ENCODE measurements at places on chromosomes 6 and 20. TPM values are rescaled to one million over a fixed set of nuclear protein-coding genes. Genes with fewer than 3 reads are reported as not detected.

Gene GCNT2
- 54.3 TPM for total RNA-seq

DNA sequence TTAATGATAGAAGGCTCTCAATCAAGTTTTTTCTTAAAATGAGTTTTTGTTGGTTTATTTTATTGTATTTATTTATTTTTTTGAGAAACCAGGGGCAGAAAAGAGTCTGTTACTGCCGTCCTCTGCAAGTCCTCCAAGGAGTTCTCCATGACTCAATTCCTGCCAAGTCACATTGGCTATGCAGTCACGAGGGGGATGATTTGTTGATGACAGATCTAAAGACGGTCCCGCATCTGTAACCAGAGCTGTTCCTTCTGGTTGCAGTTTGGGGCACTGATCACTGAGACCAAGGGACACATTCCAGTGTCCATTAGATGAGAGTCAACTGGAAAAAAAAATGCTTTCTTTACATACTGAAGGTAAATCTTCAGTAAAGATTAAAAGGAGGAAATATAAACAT, 13.9 kb upstream of the TSHZ2 start:
- H3K27me3 ChIP-seq: no peaks in the 10 kb centered on the region
- no peak overlapping the region for H3K27ac ChIP-seq
- no peaks in the 10 kb centered on the region for H3K36me3 ChIP-seq
- H3K4me3 ChIP-seq: no peak overlapping the region
- no peaks in the 10 kb centered on the region for H3K4me1 ChIP-seq

DNA sequence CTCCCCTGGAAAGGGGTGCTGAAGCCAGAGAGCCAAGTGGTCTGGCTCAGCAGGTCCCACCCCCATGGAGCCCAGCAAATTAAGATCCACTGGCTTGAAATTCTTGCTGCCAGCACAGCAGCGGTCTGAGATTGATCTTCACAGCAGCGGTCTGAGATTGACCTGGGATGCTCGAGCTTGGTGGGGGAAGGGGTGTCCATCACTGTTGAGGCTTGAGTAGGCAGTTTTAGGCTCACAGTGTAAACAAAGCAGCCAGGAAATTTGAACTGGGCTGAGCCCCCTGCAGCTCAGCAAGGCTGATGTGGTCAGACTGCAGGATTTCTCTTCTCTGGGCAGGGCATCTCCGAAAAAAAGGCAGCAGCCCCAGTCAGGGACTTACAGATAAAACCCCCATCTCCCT, 41.3 kb upstream of the B3GAT2 start:
- H3K27ac ChIP-seq: no peak overlapping the region
- no peak for DNase-seq
- no peak overlapping the region for H3K4me3 ChIP-seq
- no peaks in the 10 kb centered on the region for H3K36me3 ChIP-seq
- H3K4me1 ChIP-seq: no peaks in the 10 kb centered on the region

DNA sequence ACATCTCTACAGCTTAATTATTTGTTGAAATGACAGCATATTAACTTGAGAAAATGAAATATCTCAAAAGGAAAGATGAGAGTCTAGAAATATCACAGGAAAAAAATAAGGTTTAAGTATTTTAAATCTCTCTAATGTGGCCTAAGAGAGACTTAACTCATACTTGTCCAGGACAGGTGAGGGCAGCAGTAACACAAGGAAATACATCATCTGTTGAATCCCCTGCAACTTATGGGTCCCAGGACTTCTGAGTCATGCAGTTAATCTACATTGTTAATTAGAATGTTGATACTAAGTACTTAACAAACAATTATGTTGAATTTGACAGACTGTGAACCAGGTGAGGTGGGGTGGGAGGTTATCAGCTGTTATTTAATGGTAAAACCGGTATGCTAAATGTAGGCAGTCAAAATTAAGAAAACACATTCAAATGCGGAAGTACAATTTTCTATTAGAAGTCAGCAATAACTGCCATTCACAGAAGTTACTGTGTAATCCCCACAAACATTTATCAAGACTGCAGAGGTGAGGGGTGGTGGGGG, 87.9 kb downstream of the CEP57L1 start:
- H3K36me3 ChIP-seq: no peaks in the 10 kb centered on the region
- DNase-seq: peak; percentile 0
- H3K4me3 ChIP-seq: no peak overlapping the region
- no peaks in the 10 kb centered on the region for H3K27me3 ChIP-seq
- H3K27ac ChIP-seq: no peak overlapping the region

- no peaks in the 10 kb centered on the region for H3K27me3 ChIP-seq
- no peaks in the 10 kb centered on the region for H3K36me3 ChIP-seq
- H3K4me3 ChIP-seq: no peak overlapping the region
- DNase-seq: no peak
Observed at GRCh38 chr20:52470561-52470960, 279.0 kb upstream of the ZFP64 start.

Gene HLA-DQB1
- total RNA-seq: 1.2 TPM

DNA sequence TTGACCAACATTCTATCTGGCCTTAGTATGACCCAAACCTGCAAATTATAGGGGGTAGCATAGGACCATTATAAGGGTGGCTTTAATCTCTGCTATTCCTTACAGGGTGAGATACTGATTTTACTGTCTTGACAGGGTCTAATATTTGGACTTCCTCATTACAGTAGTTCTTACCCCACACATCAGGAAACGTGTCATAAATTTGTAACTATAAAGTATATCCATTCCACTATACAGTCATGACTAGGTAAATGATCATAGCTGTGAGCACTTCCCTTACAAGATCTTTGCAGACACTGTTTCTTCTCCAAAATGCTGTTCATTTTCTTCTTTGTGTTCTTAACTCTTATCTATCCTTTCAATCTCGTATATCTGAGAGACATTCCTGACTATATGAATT, 518.7 kb upstream of the RNF217 start:
- H3K36me3 ChIP-seq: no peaks in the 10 kb centered on the region
- no peak for DNase-seq
- no peaks in the 10 kb centered on the region for H3K4me1 ChIP-seq
- no peak overlapping the region for H3K27ac ChIP-seq
- H3K27me3 ChIP-seq: no peaks in the 10 kb centered on the region

- no peak overlapping the region for H3K4me3 ChIP-seq
- DNase-seq: no peak
- H3K27me3 ChIP-seq: no peaks in the 10 kb centered on the region
- H3K4me1 ChIP-seq: no peaks in the 10 kb centered on the region
Observed at GRCh38 chr6:158131926-158132325, 36.1 kb downstream of the SERAC1 start.

Gene DTNBP1
- 13.5 TPM for total RNA-seq

- H3K27ac ChIP-seq: no peak overlapping the region
- H3K4me1 ChIP-seq: no peaks in the 10 kb centered on the region
- no peaks in the 10 kb centered on the region for H3K27me3 ChIP-seq
- no peak overlapping the region for H3K4me3 ChIP-seq
- H3K36me3 ChIP-seq: no peaks in the 10 kb centered on the region
Observed at GRCh38 chr6:56899311-56899710, 55.6 kb upstream of the BEND6 start.

- no peaks in the 10 kb centered on the region for H3K36me3 ChIP-seq
- H3K4me1 ChIP-seq: no peaks in the 10 kb centered on the region
- H3K4me3 ChIP-seq: no peak overlapping the region
- no peak overlapping the region for H3K27ac ChIP-seq
Observed at GRCh38 chr6:156430386-156430785, 346.8 kb upstream of the ARID1B start.

DNA sequence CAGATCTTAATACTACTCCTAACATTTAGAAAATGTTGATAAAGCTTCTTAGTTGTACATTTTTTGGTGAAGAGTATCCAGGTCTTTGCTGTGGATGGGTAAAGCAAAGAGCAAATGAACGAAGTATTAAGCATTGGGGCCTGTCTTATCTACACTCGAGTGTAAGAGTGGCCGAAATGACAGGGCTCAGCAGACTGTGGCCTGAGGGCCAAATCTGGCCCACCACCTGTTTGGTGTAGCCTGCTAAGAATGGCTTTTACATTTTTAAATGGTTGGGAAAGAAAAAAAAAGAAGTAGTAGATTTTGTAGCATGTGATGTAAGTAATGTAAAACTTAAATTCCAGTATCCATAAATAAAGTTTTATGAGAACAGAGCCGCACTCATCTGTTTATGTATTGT, 19.4 kb upstream of the MAPK13 start:
- H3K4me3 ChIP-seq: no peak overlapping the region
- no peaks in the 10 kb centered on the region for H3K4me1 ChIP-seq
- peaks cover 24% of the 10 kb centered on the region for H3K36me3 ChIP-seq
- no peaks in the 10 kb centered on the region for H3K27me3 ChIP-seq
- no peak for DNase-seq

Gene DPPA5
- total RNA-seq: 1.5 TPM

DNA sequence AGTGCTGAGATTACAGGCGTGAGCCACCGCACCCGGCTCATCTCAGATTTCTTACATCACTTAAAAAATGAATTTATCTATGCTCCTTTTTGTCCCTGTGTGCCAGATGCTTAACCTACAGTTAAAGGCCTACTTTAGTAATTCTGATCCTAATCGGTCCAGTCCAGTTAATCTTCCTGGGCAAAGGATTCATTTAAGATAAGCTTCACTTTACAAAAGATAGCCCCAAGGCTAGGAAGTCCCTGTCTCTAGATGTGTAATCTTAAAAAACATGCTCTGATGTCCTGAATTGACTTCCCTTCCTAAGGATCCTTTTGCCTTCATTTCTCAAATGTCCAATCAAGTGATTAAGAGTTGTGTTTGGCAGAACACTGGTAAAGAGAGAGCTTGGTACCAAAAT, 68.4 kb upstream of the IPCEF1 start:
- no peaks in the 10 kb centered on the region for H3K36me3 ChIP-seq
- no peak overlapping the region for H3K4me3 ChIP-seq
- H3K27ac ChIP-seq: no peak overlapping the region
- no peak for DNase-seq

Gene RXRB
- 18.1 TPM for total RNA-seq

GRCh38 chr6:27757307-27757706, 154.9 kb downstream of the OR2B2 start:
- no peaks in the 10 kb centered on the region for H3K36me3 ChIP-seq
- DNase-seq: no peak
- no peak overlapping the region for H3K27ac ChIP-seq
- H3K4me1 ChIP-seq: peaks cover 1% of the 10 kb centered on the region
- H3K27me3 ChIP-seq: peaks cover 25% of the 10 kb centered on the region

Gene SLC4A11
- total RNA-seq: 29.1 TPM

GRCh38 chr20:1083431-1084080, 34.8 kb upstream of the PSMF1 start:
- DNase-seq: no peak
- no peak overlapping the region for H3K27ac ChIP-seq
- H3K36me3 ChIP-seq: no peaks in the 10 kb centered on the region
- H3K27me3 ChIP-seq: no peaks in the 10 kb centered on the region
- no peaks in the 10 kb centered on the region for H3K4me1 ChIP-seq

Gene PKIB
- 73.3 TPM for total RNA-seq

GRCh38 chr6:165662041-165662748, 846 bp downstream of the PDE10A start:
- no peak overlapping the region for H3K27ac ChIP-seq
- H3K36me3 ChIP-seq: no peaks in the 10 kb centered on the region
- peaks cover 48% of the 10 kb centered on the region for H3K27me3 ChIP-seq
- H3K4me1 ChIP-seq: peaks cover 11% of the 10 kb centered on the region
- H3K4me3 ChIP-seq: peak overlapping the region; percentile 54

Gene STMN3
- total RNA-seq: 71.6 TPM

DNA sequence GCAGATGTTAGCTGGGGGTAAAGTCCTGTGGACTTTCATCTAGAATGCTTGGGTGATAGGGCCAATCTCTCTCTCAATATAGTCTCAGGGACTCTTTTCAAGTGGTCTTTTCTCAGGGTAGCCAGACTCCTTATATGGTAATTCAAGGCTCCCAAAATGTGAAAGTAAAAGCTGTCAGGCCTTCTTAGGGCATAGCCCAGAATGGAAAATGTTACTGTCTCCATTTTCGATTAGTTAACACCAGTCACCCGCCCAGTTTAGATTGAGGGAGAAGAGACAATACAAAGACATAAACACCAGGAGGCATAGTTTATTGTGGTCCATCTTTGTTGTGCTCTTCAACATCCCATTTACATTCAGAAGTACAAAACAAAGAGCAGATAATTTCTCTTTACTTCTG, 295.8 kb downstream of the EPHA7 start:
- H3K36me3 ChIP-seq: no peaks in the 10 kb centered on the region
- no peaks in the 10 kb centered on the region for H3K4me1 ChIP-seq
- 0 out of 2 replicates have a peak overlapping the region, but pooled peaks have one; percentile 7 for H3K27ac ChIP-seq
- no peak overlapping the region for H3K4me3 ChIP-seq
- H3K27me3 ChIP-seq: no peaks in the 10 kb centered on the region

- no peak for DNase-seq
- H3K27ac ChIP-seq: no peak overlapping the region
- H3K36me3 ChIP-seq: no peaks in the 10 kb centered on the region
- H3K4me1 ChIP-seq: no peaks in the 10 kb centered on the region
- no peaks in the 10 kb centered on the region for H3K27me3 ChIP-seq
Observed at GRCh38 chr6:6486595-6486994, 101.9 kb upstream of the LY86 start.

Gene NPEPL1
- total RNA-seq: 26.8 TPM

DNA sequence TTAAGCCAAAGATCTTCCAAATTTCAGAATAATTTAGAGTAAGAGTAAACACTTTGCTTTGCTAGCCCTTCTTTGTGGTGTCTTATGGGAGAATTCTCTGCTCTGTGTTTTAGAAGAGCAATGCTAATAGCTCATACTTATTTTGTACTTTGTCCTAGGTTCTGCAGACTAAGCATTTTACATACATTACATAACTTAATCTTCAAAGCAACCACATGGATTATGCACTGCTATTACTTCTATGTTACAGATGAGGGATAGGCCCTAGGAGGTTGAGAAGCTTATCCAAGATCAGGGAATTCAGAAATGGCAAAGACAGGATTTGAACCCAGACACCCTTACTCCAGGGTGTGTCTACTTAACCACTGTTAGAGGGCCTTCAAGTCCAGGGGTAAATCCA, 9.8 kb upstream of the CCDC170 start:
- no peak overlapping the region for H3K27ac ChIP-seq
- no peaks in the 10 kb centered on the region for H3K4me1 ChIP-seq
- no peak for DNase-seq
- H3K36me3 ChIP-seq: no peaks in the 10 kb centered on the region
- no peak overlapping the region for H3K4me3 ChIP-seq

DNA sequence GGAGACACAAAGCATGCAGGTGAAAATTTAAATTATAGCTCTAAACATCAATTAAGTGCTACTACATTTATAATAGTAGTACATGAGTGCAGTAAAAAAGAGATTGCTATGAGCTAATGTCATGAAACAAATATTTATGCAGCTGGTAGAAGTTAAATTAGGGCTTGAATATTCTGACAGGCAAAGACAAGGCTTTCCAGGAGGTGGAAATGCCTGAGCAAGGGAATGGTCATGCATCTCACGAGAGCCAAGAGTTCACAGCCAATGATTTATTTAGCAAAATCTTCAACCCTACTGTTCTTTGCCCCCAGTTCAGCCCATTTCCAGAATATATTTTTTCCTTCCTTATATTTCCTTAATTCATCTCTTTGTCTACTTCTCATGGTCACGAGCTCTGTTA, 128.9 kb downstream of the HIVEP2 start:
- no peak overlapping the region for H3K4me3 ChIP-seq
- no peak for DNase-seq
- no peaks in the 10 kb centered on the region for H3K27me3 ChIP-seq
- peaks cover 3% of the 10 kb centered on the region for H3K4me1 ChIP-seq

All from H1 (cell line).